Stimulated activated CD4-positive, alpha-beta T cell treated with anti-CD3 and anti-CD28 coated beads, Interleukin-12 subunit alpha, Interleukin-12 subunit beta, amount 100 ng/mL, for 48 hours (primary cell): ENCODE measurements at places on chromosomes 12 and 14.

DNA sequence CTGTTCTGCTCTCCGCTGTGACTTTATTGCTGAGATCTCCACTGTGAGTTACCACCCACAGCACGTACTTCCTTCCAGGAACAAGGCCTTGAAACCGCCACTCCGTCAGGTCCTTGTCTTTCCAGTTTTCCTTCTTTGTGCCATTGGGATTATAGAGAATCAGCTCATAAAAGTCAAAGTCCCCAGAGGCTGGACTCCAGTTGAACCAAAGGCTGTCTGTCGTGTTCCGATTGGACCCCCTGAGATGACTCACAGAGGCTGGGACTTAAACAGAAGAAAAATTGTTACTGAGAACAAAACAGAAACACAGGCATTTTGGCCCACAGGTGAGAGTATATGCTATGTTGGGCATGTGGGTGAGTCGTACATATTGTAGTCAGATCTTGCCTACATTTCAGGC is 76.6 kb downstream of the PTPRB start:
- DNase-seq, result no peak

DNA sequence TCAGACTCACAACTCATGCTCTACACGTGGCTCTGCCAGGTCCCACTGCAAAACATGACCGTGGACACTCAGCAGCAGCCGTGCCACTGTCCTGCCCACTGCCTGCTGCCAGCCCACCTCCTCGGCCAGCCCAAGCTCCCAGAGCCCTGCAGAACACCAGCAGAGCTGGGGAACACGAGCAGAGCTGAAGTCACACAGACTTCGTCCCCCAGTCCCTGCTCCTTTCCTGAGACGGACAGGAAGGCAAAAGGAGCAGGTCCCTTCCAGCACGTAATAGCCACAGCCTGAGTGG is 152.1 kb downstream of the DPF3 start:
- no peak for DNase-seq

GRCh38 chr12:56488041-56488955 is at the start of gene GLS2:
Gene GLS2 (minus strand): TSS chr12:56488161. CDS start chr12:56488118, 43 bp downstream.
- peak; percentile 63 for DNase-seq

DNA sequence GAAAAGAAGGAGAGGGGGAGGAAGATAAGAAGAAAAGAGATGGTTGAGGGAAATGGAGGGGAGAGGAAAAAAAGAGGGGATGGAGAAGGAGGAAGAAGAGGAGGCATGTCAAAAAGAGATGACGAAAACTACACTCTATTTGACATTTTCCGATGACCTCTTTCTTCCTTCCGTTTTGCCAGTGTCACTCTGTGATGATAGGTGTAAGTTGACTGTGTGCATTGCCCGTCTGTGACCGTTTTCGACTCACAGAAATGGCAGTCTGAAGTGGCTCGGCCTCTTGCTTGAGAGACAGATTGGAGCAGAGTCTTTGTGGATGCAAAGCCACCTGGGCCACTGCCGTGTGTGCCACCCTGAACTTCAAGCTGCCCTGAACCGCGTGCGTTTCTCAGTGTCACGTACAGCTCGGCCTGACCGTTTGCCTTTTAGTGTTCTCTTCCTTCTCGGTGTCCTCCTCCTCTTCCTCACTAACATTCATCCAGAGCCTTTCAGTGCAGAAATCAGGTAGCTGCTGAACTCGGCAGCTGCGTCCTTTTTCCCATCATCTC is 32.7 kb downstream of the ELK3 start:
- no peak for DNase-seq

GRCh38 chr12:119338593-119339363 is 4.2 kb downstream of the CCDC60 start:
- no peak for DNase-seq

DNA sequence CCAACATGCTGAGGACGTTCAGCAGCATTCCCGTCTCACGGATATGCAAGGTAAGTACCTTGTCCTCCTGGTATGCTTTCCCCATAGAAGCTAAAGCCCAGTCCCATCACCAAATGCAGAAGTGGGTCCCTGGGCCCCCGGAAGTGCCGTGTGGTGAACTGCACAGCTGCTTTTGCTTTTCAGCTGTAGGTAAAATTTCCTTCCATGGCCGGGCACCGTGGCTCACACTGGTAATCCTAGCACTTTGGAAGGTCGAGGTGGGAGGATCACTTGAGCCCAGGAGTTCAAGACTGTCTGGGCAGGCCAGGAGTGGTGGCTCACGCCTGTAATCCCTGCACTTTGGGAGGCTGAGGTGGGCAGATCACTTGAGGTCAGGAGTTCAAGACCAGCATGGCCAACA is 44.1 kb downstream of the HSP90AA1 start:
- DNase-seq, result no peak

GRCh38 chr14:61385002-61385685 is 63.8 kb downstream of the PRKCH start:
- no peak for DNase-seq

DNA sequence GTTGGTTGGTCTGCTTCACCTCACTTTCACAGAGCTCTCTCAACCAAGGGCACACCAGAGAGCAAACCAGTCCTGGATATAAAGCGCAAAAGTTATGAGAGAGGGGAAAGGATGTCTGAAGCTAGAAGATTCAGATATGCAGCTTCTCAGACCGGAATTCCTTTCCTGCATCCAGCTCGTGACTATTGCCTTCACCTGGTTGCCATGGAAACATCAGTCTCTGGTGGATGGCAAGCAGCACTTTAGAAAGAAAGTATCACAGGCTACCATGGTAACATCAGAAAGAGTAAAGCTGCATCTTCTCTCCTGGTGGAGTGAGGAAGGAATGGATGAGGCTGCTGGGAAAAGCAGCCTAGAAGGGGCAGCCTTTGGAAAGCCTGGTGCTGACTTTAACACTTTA is 13.7 kb downstream of the REM2 start:
- no peak for DNase-seq

GRCh38 chr12:131008-131407 is 64.4 kb downstream of the IQSEC3 start:
- DNase-seq, result no peak

DNA sequence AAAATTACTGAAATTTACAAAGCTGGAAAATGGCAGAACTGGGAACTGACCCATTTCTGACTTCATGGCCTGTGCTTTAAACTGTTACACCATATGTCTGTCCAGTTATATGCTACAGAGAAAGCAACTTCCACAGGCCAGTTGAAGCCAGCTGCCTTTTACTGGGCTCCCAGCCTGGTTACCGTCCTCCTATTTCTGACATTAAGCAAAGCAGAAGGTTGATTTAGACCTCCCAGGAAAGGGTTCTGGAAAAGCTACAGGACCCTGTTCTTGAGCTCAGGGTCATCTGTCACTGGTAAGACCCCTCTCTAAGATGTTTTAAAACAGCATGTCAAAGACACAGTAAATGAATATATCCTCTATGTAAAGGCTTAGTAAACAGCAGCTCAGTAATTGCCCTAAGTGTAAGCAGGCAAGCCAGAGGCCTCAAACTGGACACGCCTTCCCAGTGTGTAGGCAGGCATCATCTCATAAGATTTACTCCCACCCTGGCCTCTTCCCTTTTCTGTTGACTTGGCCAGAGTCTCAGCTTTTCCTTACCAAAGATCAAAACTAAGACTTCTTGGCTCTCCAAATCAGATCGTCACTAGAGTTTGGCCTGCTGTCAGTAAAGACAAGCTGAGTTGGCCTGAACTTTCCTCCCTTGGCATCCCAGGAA is 55.4 kb upstream of the RNU6-8 start:
- DNase-seq, result no peak

DNA sequence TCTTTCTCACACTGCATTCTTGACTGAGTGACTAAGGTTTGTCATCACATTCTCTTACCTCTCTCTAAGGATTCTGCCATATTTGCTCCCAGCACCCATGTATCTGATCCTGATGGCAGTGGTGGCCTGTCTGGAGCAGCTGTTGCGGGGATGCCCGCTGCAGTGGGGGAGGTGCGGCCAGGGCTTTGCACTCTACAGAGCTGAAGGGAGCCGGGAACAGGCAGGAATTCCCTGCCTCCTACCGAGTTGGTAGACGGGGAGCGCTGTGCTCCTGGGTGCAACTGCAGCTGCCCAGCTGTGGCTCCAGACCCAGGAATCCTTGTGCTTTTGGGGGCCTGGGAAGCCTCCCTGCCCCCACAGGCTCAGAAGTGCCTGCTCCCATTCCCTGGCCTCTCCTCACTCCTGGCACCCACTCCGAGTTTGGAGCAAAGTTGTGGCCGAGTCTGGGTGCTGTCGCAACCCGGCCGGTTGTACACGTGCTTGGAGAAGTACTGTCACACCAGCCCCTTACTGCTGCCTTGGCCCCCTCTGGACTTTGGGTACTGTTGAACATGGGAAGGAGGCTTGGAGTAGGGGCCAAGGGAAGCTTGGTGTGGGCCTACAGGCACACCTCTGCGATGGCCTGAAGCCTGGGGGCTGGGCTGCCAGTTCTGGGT is 106.9 kb upstream of the OR4E1 start:
- DNase-seq, result no peak

- peak; percentile 20 for DNase-seq
Observed at GRCh38 chr14:52640137-52640536, 55.2 kb downstream of the ERO1A start.

DNA sequence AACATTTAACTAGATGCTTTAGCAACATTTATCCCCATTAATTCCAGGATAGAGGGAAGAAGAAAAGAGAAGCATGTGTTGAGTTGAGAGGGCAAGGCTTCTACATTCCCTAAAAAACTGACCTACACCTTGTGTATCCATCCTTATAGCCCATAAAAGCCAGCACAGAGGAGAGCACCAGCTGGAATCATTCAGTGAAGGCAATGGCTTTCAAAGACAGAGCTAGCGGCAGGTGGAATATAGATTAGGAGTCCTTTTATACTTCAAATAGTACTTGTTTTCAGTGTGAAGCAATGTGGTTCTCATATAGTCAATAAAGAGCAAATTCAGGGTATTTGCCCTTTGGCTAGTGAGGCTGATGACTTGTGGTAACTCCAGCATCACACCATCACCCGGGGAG is 94.4 kb downstream of the TBC1D30 start:
- no peak for DNase-seq

DNA sequence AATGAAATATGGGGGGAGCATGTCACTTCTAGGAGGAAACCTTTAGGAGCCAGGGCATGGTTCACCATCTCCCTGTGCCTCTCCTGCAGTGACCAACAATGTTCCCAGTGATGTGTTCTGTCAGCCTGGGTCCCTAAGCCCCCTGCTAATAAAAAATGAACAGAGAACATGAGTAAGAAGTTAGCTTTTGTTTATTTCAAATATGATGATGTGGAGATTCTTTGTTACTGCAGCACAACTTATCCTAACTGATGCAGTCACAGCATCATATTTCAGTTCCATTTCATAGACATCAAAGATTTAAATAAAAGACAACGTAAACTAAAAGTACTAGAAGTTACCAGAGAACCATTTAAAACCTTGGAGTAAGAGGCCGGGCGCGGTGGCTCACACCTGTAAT is 43.9 kb downstream of the SERPINA3 start:
- no peak for DNase-seq

DNA sequence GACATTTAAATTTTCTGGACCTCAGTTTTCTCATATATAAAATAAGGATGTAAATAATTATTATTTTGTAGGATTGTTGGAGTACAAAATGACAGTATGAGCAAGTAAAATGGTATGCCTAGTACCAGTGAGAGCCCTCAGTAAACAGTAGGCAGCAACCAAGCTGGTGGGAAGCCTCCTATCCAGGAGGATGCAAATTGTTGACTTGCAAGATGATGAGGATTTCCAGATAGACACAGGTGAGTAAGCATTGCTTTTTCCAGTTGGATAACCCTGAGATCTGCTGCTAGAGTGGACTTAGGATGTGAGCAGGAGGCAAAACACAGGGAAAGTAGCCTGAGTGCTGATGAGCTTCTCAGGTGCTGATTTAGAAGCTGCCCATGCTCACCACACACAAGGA is 28.2 kb upstream of the AMIGO2 start:
- no peak for DNase-seq

DNA sequence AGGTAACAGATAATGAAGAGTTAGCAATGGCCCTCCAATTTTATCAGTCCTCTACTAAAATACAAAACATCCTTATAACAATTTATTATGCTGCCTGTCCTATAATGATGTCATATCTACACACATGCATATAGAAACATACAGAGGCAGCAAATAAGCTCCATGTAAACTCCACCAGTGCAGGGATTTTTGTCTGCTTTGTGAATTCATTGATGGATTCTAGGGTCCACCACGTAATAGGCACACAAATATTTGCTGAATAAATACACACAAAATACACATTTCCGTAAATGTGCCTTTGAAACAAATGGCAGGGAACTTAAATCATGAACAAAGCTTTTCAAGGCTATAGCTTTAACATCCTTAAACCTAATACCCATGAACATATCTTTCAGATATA is 34.7 kb downstream of the PPP1R12A start:
- no peak for DNase-seq

- DNase-seq, result no peak
Observed at GRCh38 chr14:101114726-101115515, 211.4 kb upstream of the RTL1 start.

- DNase-seq, result no peak
Observed at GRCh38 chr12:8912914-8913313, 1.4 kb upstream of the PHC1 start.

- DNase-seq, result no peak
Observed at GRCh38 chr12:47591795-47592194, 114.0 kb downstream of the RPAP3 start.
